ENCODE measurements at places on chromosomes 3 and 15.

DNA sequence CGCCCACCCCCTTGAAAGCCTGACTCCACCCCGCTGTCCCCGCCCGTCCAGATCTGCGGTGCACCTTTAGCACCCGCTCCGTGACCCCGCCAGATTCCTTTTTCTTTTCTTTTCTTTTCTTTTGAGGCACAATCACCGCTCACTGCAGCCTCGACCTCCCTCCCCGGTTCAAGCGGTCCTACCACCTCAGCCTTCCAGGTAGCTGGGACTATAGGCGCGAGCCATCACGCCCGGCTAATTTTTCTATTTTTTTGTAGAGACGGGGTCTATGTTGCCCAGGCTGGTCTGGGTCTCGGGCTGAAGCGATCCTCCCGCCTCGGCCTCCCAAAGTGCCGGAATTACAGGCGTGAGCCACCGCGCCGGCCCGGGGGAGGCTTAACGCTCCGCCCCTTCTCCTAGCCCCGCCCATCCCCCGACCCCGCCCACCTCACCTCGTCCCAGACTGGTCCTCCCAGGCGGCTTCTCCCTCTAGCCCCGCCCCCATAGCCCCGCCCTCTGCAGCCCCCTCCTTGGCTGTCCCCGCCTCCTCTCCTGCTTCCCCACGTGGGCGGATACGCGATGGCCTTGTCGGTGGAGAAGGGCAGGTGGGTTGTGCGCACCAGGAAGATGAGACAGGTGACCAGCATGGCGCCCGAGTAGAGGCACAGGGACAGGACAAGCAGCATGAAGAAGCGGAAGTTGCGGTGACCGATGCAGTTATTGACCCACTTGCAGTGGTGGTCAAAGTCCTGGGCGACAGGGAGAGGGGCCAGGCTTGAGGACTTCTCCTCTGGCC lies 3.2 kb downstream of the ZDHHC19 start:
- DNase-seq: peak; percentile 2

DNA sequence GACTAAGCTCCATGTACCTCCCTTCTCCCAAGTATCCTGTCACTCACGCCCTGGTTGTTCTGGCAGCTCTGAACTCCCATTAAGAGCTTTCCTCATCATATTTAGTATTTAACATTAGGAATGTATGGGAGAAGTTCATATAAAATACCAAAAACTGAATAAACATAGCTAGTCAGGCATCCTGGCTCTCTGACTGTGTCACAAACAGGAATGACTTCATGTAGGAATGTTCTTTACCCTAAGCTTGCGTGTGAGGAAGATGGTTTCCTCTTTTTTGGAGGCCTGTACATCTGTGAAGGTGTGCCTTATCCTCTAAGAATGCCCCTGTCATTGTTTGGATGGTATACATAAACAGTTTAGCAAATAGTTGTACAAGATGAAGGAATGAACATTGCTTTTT lies 38.6 kb downstream of the SEMA6D start:
- DNase-seq: no peak

DNA sequence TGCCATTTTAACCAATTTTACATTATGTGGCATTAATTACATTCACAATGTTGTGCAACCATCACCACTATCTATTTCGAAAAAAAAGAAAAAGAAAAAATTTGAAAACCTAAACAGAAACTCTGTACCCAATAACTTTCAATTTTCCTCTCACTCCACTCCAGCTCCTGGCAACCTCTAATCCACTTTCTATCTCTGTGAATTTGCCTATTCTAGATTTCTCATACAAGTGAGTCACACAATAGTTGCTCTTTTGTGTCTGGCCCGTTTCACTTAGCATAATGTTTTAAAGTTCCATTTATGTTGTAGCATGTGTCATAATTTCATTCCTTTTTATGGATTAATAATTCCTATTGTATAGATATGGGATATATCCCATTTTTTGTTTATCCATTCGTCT lies 53.3 kb upstream of the TBC1D5 start:
- DNase-seq: no peak

GRCh38 chr15:97177151-97177577 lies 783.3 kb upstream of the ARRDC4 start:
- DNase-seq: no peak

DNA sequence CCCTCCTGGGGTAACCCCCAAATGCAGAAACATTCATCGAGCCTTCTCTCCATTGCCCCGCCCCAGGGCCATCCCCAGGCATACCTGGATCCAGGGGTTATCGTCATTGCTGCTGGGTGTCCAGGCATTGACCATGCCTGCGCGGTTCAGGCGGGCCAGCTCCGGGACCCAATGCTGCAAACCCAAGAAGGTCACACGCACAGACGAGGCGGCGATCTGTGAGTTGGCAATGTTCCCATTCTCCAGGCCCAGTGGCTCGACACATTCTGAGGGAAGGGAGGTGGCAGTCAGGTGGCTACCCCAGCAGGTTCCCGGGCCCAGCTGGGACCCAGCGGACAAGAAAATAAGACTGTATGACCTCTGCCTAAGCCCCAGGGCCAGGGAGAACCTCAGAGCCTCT lies 6.1 kb downstream of the MFGE8 start:
- no peak for DNase-seq

GRCh38 chr3:161689584-161690298 lies 193.1 kb downstream of the OTOL1 start:
- no peak for DNase-seq

- no peak for DNase-seq
These were observed 25.9 kb downstream of the TRIM71 start for GRCh38 chr3:32843510-32844321.

- no peak for DNase-seq
These were observed 22.2 kb upstream of the BCL6 start for GRCh38 chr3:187767266-187768012.

- no peak for DNase-seq
These were observed 98.8 kb upstream of the GALNT15 start for GRCh38 chr3:16075647-16076046.

- peak; percentile 36 for DNase-seq
These were observed 106.3 kb downstream of the ZBTB20 start for GRCh38 chr3:115040673-115041286.

GRCh38 chr3:5122741-5123706 lies 932 bp downstream of the ARL8B start:
- no peak for DNase-seq

DNA sequence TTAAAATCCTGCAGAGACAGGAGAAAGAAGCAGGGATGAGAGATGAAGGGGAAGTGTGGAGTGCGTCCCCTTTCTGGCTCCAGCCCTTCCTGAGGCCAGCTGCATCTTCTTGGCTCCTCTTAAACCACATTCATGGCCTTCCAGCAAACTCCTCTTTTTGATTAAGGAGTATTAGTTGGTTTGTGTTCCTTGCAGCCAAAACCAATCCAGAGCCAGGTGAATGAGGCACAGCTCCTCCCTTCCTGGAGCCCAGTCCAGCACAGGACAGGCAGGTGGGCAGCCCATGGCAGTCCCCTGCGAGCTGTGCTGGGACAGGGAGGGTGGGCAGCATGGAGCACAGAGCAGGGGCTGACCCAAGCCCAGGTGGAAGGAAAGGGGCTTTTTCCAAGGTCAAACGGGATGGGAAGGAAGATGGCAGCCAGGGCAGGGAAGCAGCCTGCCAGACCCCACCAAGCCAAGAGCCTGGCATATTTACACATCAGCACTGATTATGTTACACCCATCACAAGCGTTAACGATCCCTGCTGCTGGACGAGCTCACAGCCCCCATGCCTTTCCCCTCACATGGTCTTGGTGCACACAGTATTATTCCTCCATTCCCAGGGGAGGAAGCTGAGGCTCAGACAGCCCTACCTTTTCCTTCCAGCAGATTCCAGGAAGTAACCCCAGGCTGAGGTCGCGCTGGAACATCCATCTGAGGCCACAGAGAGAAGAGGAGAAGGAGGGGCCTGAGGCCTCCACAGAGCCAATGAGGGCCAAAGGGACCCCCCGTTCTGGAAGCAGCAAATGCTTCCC lies 175.6 kb downstream of the SMAD6 start:
- DNase-seq: no peak

- no peak for DNase-seq
These were observed 105.3 kb upstream of the TOPAZ1 start for GRCh38 chr3:44136421-44136820.

- DNase-seq: peak; percentile 51
These were observed 302.5 kb upstream of the GADL1 start for GRCh38 chr3:31196881-31197364.

DNA sequence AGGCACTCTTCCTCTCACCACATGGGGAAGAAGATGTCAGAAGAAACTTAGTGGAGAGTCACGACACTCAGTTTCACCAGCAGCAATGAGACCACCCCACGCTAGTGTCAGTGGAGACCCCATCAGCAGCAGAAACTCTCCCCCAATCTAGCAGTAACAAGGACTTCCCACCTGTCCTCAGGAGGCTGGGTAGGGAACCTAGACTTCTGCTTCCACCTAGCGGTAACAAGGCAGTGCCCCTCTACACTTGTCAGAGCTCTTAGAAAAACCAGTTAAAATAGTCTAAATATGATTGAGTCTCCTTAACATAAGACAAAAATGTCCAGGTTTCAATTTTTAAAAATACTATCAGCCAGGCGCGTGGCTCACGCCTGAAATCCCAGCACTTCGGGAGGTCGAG lies 57.3 kb downstream of the TRAT1 start:
- DNase-seq: no peak

DNA sequence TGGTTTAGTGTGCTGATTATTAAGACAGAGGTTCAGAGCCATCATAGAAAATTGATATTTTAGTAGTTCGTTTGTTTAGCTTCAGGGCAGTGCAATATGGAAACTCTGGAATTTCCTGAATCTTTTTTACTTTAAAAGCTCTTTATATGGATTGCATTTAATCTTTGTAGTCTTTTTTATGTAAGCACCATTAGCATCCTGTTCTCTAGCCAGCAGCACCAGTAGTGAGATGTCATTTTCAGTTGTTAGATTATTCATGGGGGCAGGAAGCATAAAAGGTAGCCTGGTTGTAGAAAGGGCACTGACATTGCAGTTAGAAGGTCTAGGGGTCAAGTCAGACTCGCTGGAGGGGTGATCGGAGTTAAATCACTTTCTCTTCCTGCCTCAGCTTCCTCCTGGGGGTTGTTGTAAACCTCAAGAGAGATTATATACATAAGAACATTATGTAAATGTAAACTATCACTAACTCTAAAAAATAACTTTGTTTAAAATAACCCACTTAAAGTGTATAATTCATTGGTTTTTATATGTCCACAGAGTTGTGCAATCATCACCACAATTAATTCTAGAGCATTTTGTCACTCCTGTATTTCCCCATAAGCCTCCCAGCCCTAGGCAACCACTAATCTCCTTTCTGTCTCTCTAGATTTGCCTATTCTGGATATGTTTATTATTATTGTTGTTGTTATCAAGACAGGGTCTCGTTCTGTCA lies 31.4 kb upstream of the ITPKA start:
- no peak for DNase-seq

DNA sequence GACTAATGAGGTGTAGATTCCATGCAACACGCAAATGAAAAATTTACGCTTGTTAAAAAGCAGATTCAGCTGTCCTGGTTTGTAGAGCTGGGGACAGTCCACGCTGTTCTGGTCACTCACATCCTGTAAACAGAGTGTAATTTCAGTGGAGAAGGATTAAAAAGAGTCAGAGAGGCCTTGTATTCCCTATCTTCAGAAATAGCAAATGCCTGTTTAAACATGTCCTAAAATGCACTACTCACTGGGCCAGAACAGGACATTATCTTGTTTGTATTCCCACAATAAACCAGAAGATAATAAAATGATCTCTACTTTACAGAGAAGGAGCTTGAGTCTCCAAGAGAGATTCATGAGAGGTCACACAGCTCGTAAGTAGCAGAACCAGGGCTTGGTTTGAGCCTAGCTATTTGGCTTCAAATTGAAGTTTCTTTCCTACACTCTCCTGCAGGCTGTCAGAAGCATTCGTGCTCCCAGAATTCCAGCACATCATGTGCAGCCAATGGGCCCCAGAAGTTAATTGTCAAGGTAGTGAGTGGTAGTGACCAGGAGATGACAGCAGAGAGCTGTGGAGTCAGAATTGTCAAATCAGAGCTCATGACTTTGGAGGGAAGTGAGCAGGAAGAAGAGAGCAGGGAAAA lies 242.5 kb downstream of the ATP8B4 start:
- DNase-seq: no peak

DNA sequence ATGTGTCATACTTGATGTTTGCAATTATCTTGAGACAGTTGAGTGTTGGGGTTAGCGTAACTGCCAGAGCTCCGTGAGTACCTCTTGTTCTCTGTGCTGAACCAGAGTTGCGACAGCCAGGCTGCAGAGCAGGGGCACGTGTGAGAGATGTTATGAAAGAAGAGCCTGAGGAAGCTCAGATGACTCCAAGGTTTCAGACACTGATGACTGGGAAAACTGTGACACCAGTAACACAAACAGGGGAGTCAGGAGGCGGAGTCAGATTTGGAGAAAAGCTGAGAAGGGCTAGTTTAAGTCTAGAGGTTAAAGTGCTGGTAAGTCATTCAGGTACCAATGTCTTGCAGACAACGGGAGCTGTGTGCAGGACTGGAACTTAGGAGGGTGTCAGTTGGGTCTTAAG lies 45.0 kb downstream of the BLM start:
- DNase-seq: no peak

DNA sequence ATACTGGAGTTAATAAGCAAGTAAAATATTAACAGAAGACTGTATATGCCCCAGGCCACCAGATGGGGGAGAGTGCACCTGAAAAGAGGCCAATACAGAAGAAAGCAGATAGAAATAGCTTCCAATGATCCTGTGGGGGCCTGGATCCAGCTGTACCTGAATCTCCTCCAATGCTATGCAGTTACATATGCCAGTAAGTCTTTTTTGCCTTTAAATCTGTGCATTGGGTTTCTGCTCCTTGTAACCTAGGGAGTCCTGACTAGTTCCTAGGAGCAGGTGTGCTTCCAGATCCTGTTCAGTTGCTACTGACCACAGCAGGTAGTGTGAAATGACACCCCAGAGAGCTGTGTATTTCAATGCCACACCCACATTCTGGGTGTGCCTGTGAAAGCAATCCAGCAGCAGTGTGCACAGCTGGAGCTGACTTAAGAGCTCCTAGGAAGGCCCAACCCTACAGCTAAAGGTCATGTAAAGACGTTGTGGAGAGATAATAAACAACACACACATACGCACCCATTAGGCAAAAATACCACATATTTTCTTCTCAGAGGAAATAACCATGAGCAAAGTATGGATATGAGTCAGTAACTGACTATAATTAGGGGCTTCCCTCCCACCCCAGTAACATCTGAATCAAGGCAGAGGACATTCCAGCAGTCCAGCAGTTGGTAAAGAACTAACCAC lies 62.2 kb upstream of the AKAP13 start:
- DNase-seq: no peak

DNA sequence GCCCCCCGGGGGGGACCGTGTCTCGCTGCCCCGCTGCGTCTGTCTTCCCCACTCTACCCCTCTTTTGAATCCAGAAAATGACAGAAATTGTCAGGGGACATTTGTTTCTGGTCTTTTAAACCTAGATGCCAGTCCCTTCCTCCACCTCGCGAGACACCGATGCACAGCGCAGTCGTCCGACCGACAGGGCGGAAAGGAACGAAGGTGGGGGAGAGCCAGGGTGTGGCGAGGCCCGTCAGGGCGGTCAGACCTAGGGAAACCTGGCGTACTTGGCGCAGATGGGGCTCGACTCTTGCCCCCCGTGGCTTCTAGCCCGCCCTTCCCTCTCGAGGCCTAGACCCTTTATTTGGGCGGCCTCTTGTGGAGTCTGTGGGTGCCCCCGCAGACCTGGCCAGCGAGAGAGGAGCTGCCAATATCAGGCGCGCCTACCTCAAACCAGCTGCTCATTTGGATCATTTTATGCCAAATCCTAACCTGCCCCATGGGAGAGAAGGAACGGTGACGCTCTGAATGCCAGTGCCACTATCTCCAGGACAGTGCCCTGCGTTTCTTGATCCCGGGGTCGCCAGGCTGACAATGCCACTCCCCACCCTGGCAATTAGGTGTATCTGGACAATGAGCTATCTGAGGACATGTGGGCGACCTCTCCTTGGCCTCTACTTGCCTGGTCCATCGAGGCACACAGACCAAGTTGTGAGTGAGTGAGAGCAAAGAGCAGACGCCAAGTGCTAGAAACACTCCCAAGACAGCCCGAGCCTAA lies 500 bp upstream of the RAB6B start:
- DNase-seq: peak; percentile 37

All from NCI-H2171 treated with DMSO at 0.1 percent for 48 hours (cell line).